Fibroblast of skin of right quadriceps (primary cell): ENCODE measurements at places on chromosomes 11 and 22.

DNA sequence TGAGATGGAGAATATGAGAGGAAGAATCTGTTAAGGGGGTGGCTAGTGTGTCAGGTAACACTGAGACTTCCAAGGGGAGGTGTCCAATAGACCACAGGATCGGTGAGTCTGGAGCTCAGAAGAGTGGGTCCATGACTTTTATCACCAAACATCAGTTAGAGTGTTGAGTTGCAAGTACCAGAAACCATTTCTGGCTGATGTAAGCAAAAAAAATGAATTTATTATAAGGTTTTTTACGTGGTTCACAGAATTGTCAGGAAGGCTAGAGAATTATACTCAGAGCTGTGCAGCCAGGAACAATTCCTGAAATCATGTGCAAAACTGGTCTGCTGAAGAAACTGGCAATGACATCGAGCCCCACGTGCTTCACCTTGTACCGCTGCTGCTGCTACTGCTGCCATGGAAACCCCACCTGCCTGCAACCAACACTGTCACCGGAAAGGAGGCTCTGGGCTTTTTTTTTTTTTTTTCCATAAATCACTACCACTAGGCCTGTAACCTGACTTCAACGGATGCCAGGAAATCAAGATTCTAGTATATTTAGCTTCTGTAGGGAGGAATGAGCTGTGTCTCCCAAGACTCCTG, 16.6 kb upstream of the STK33 start:
- DNase-seq, result peak; percentile 35

- DNase-seq, result no peak
Measured at GRCh38 chr11:35049859-35050531, 89.0 kb upstream of the CD44 start.

- DNase-seq, result no peak
Measured at GRCh38 chr11:12026331-12027211, 18.1 kb upstream of the DKK3 start.

GRCh38 chr11:91822805-91823204, 401.8 kb upstream of the FAT3 start:
- no peak for DNase-seq

GRCh38 chr22:23716811-23717801, 26.3 kb downstream of the RGL4 start:
- peak; percentile 88 for DNase-seq

- peak; percentile 4 for DNase-seq
Measured at GRCh38 chr11:10114593-10115404, 179.2 kb downstream of the SBF2 start.

DNA sequence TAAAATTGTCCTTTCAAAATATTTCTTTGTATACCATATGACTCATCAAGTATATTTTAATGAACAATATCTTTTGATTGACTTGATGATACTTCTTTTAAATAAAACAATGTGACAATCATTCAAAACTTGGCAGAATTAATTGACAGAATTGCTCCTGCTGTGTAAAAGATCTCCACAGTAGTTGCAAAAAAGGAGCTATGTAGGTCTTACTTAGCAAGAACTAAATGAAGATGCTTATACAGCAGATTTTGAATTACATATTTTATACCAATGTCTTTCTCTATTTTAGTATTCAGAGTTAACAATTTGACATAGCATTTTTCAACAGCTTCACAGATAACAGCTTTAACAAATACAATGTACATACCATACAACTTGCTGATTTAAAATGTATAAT, 144.9 kb downstream of the DYNC2H1 start:
- no peak for DNase-seq

- DNase-seq, result no peak
Measured at GRCh38 chr22:45430871-45431270, 17.4 kb downstream of the RIBC2 start.
